Ascending aorta (tissue), 2 donors: ENCODE measurements at places on chromosomes 3 and 15.

DNA sequence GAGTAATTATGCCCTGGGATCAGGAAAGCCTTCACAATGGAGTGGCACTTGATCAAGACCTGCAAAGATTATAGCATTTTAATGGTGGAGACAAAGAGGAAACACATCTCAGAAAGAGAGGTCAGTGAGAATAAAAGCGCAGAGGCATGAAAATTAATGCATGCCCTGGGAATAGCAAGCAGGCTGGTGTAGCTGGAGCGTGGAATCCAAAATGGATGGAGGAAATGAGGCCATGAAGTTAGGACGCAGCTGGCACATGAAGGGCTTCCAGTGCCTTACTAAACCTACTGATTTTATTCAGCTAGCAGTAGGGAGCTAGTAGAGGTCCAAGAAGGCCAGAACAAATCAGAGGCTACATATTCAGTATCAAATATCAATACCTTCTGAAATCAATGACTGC lies 38.1 kb downstream of the TMEM212 start:
- no peak for DNase-seq

- DNase-seq: peak; percentile 66
Observed at GRCh38 chr15:68415501-68416157, 16.3 kb downstream of the ITGA11 start.

GRCh38 chr3:54026543-54026942 lies 95.8 kb upstream of the CACNA2D3 start:
- DNase-seq: no peak

GRCh38 chr15:39417366-39418134 lies 163.3 kb upstream of the THBS1 start:
- DNase-seq: no peak

GRCh38 chr3:134087060-134087974 lies 57.6 kb upstream of the SLCO2A1 start:
- DNase-seq: no peak

GRCh38 chr15:30023798-30024295 lies 58.9 kb upstream of the GOLGA8J start:
- no peak for DNase-seq

GRCh38 chr3:133161656-133162055 lies 123.5 kb downstream of the TMEM108 start:
- DNase-seq: no peak

GRCh38 chr3:69959581-69959980 lies 40.0 kb upstream of the SAMMSON start:
- DNase-seq: no peak

DNA sequence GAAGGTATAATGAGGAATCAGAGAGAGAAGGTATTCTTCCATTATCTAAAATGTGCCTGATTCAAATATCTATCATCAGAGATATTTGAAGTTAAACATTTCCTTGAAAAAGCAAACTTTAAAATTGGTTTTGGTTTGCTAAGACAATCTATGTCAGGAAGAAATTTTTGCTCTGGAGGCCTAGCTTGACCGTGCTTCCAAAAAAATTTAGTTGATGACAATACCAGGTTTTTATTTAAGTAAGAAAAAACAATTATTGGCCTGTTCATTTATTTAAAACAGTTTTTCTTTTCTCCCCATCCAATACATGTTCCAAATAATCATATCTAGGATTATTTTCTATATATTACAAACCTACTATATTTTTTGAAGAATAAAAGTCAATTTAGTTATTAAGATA lies 75.3 kb downstream of the OTOL1 start:
- no peak for DNase-seq
